GM23338 (cell line): ENCODE measurements at places on chromosomes 5 and 9. TPM values are rescaled to one million over a fixed set of nuclear protein-coding genes. Genes with fewer than 3 reads are reported as not detected.

The TMEM171 gene
- 1.7 and 2.9 TPM in 2 replicates for total RNA-seq

The ROR2 gene
- total RNA-seq, result 15.5 and 18.8 TPM in 2 replicates

The CDKN2B gene
- total RNA-seq, result 0.31 and 0.83 TPM in 2 replicates

The GARIN3 gene
- total RNA-seq, result not detected in 2 replicates

The IFNB1 gene
- not detected in 2 replicates for total RNA-seq

The C5orf34 gene
- 11.8 and 15.3 TPM in 2 replicates for total RNA-seq

The SHC3 gene
- total RNA-seq, result 2.5 and 2.9 TPM in 2 replicates

The TAS2R1 gene
- 0.31 TPM in 1 of 2 replicates, not detected in the other for total RNA-seq

The PCDHA4 gene
- total RNA-seq, result 9.6 and 12.5 TPM in 2 replicates

The IFNK gene
- not detected in 2 replicates for total RNA-seq

The GABRA1 gene
- 0.16 and 0.52 TPM in 2 replicates for total RNA-seq

The HK3 gene
- not detected in 2 replicates for total RNA-seq

The ZDHHC11B gene
- total RNA-seq, result 1.2 and 1.3 TPM in 2 replicates

The IL4 gene
- not detected in 2 replicates for total RNA-seq

The HRCT1 gene
- total RNA-seq, result not detected in 2 replicates

The OR13F1 gene
- not detected in 2 replicates for total RNA-seq

The ZFP37 gene
- total RNA-seq, result 5.0 and 5.6 TPM in 2 replicates

The SLC26A2 gene
- 11.3 and 11.5 TPM in 2 replicates for total RNA-seq

The SPINK1 gene
- not detected in 2 replicates for total RNA-seq

The CD274 gene
- not detected in 2 replicates for total RNA-seq

The CENPK gene
- total RNA-seq, result 50.2 and 54.9 TPM in 2 replicates

The PCDHA12 gene
- 12.7 and 17.7 TPM in 2 replicates for total RNA-seq

The C9orf43 gene
- total RNA-seq, result 0.08 and 1.1 TPM in 2 replicates

The LMX1B gene
- total RNA-seq, result 0.21 TPM in 1 of 2 replicates, not detected in the other

The NOXA1 gene
- total RNA-seq, result 0.59 and 0.62 TPM in 2 replicates

The MZB1 gene
- 1.6 TPM in 1 of 2 replicates, not detected in the other for total RNA-seq

The KDM4C gene
- total RNA-seq, result 36.0 and 43.8 TPM in 2 replicates

The DND1 gene
- total RNA-seq, result 15.5 and 22.0 TPM in 2 replicates

The ENG gene
- total RNA-seq, result 1.4 and 3.0 TPM in 2 replicates

The PPWD1 gene
- total RNA-seq, result 57.1 and 57.2 TPM in 2 replicates

The DYNC2I2 gene
- 68.4 and 78.3 TPM in 2 replicates for total RNA-seq

The OTP gene
- not detected in 2 replicates for total RNA-seq

The LMNB1 gene
- 269 and 299 TPM in 2 replicates for total RNA-seq

The MYOT gene
- total RNA-seq, result not detected in 2 replicates

The LRRTM2 gene
- not detected in 2 replicates for total RNA-seq

The NEURL1B gene
- 11.4 and 13.3 TPM in 2 replicates for total RNA-seq

The RLN2 gene
- 4.0 and 4.7 TPM in 2 replicates for total RNA-seq
